ENCODE measurements at places on chromosomes 1 and 21.

DNA sequence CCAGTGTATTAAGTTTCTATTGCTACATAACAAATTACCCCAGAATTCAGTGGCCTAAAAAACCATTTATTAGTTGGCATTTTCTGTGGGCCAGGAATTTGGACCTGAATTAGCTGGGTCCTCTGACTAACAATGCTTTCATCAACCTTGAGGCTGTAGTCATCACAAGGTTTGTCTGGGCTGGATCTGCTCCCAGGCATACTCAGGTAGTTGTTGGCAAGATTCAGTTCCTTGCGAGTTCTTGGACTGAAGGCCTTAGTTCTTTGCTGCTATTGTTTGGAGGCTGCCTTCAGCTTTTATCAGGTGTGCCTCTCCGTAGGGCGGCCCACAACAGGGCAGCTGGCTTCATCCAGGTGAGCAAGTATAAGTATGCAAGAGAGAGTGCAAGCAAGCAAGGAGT lies 31.4 kb upstream of the DEPDC1 start:
- DNase-seq = no peak

- DNase-seq = no peak
Observed at GRCh38 chr1:90768098-90768497, 51.0 kb upstream of the BARHL2 start.

GRCh38 chr21:24115141-24115540 lies 1492.1 kb downstream of the MRPL39 start:
- DNase-seq = no peak

DNA sequence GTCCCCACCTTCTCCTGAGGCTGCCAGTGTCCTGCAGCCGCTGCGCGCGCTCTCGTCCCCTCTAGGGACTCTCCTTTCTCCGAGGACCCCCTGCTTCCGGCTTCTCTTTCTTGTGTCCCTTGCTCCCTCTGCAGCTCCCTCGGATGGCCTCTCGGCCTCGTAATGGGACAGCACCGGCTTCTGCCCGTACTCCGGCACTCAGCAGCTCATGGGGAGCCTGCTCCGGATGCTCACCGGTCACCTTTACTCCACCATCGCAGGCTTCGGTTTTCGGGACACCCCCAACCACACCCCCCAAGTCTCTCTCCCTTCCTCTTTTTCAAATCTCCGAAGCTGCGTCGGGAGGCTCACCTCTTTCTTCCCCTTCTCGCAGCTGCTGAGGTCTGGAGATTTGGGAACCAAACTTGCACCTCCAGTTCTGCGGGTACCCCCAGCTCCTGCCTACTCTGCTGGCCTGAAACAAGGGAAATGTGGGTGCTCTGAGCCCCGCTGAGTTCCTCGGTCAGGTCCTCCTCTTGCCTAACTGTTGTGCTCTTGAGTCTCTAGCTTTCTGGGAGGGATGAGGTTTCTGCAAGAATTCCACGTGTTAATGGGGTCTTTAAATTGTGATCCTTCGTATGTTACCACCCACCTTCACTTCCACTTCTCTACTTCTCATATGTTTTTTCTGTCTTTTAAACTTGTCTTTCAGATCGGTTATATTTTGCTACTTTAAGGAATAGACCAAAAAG lies 930 bp downstream of the CDC14A start:
- peak; percentile 50 for DNase-seq

GRCh38 chr1:64829411-64830029 lies 84.6 kb downstream of the RAVER2 start:
- DNase-seq = no peak

All from CD4-positive, alpha-beta T cell treated with Interleukin-10 for 1 hour (primary cell).